BE2C (cell line): ENCODE measurements at places on chromosomes 5 and 9.
A peak's percentile ranks its signal among the peaks of the same experiment; 100 is the strongest.

GRCh38 chr9:124755061-124755460 lies 16.1 kb downstream of the NR6A1 start:
- no peak for DNase-seq

DNA sequence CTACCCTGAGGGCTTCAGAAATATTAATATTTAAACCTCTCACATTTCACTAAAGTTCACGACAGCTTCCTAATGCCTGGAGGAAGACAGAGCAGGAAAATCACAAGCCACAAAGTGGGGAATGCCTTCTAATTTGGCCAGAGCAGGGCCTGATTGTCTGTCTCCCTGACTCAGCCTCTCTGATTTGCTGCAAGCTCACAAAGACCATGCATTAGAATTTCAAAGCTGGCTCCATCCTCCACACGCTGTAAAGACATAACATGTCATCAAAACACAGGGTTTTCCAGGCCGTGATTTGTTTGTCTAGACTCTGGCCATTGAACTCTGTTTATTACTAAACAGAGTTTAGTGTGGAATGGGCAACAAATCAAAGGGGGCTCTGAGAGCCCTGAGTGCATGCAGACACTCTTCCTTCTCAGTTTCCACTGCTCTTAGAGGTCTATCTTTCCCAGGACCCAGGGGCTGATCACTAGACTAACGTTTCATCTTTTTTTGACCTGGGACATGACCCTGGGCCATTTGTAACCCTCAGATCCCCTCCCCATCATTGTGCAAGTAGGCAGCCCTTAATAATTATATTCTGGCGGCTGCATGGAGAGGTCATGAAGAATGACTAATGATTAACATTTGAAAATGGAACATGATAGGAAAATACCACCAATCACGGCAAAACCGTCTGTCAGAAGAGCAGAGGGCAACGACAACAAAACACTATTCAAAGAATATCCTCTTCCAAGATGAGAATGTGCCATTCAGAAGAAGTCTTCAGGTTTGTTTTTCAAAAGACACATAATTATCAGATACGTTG lies 140.2 kb downstream of the ENC1 start:
- no peak for DNase-seq

DNA sequence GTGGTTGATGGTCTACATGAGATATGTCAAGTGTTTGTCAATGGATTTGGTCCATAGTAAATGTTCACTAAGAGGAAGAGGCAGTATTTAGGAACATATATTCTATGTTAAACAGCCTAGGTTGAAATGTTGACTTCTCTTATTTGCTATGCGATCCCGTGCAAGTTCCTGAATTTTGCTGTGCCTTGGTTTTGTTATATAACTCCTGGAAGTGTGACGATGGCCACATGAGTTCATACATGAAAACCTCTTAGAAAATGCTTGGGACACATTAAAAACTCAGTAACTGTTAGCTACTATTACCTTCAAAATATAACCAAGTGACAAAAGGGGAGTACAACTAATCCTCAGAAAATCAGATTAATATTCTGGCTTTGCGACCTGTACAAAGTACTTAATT lies 21.9 kb upstream of the FBXW2 start:
- no peak for DNase-seq

DNA sequence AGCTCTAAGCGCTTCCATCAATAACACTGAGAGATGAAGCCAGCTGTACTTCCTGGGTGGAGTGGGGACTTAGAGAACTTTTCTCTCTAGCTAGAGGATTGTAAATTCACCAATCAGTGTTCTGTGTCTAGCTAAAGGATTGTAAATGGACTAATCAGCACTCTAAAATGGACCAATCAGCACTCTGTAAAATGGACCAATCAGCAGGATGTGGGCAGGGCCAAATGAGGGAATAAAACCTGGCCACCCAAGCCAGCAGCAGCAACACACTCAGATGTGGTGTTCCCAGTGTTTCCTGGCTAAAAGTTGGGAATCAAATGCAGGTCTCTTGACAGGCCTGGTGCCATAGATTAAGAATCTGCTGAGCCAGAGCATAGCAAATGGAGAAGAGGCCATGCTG lies 60.5 kb downstream of the ALDH7A1 start:
- DNase-seq, result no peak

GRCh38 chr9:127448112-127448805 lies 2.9 kb downstream of the RPL12 start:
- DNase-seq, result no peak

DNA sequence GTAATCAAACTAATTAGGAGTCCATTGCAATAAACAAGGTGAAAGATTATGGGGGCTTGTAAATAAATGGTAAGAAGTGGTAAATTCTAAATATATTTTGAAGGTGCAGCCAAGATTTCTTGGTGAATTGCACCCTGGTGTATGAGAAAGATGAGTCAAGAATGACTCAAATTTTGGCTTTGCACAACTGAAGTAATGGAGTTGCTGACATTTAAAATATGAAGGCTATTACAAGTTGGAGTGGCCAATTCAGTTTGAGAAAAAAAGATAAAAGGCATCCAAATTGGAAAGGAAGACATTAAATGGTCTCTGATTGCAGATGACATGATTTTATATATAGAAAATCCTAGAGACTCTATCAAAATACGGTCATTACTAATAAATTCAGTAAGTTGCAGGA lies 2330.6 kb downstream of the MAT2B start:
- DNase-seq, result no peak

DNA sequence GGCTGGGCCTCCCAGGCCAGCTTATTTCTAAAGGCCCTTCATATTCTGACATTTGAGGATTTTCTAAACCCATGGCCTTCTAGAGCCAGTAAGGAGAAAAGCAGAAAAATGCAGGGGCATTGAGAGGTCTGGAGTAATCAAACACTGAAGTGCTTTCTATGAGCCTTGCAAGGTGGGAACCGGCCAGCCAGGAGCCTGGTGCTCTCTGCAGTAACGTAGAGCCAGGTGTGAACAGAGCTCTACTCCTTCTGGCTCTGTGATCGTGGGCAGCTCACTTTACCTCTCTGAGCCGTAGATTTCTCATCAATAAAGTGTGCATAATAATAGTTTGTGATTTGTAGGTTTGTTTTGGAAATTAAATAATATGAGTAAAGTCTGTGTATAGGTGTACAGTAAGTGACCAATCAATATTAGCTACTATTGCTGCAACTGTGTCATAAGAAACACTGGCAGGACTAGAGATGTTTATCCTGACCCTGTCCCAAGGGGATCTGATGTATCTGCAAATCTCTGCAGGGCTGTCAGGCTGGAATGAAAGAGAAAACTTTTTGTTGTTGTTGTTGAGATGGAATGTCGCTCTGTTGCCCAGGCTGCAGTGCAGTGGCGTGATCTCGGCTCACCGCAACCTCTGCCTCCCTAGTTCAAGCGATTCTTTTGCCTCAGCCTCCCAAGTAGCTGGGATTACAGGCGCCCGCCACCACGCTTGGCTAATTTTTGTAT lies 2.7 kb downstream of the SYNPO start:
- no peak for DNase-seq

GRCh38 chr5:126645132-126645531 lies 44.4 kb downstream of the PHAX start:
- DNase-seq, result no peak

GRCh38 chr9:113343732-113344231 lies 3.7 kb upstream of the WDR31 start:
- peak; percentile 67 for DNase-seq

DNA sequence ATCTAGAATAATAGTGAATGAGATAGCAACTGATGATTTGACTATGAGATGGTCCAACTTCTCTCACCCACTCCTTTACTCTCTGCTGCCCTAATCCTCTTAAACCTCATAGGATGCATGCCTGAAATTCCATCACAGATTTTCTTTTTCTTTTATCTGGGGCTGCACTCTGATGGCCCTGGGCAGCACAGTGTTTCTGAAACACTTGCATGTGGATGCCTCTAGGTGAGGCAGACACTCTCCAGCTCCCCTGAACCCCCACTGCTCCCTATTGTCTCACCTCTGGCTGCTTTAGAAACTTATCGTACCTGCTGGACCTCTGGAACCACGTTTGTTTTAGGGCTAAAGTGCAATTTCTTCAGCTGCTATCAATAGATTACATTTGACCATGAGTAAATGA lies 67.5 kb downstream of the HTR4 start:
- no peak for DNase-seq

DNA sequence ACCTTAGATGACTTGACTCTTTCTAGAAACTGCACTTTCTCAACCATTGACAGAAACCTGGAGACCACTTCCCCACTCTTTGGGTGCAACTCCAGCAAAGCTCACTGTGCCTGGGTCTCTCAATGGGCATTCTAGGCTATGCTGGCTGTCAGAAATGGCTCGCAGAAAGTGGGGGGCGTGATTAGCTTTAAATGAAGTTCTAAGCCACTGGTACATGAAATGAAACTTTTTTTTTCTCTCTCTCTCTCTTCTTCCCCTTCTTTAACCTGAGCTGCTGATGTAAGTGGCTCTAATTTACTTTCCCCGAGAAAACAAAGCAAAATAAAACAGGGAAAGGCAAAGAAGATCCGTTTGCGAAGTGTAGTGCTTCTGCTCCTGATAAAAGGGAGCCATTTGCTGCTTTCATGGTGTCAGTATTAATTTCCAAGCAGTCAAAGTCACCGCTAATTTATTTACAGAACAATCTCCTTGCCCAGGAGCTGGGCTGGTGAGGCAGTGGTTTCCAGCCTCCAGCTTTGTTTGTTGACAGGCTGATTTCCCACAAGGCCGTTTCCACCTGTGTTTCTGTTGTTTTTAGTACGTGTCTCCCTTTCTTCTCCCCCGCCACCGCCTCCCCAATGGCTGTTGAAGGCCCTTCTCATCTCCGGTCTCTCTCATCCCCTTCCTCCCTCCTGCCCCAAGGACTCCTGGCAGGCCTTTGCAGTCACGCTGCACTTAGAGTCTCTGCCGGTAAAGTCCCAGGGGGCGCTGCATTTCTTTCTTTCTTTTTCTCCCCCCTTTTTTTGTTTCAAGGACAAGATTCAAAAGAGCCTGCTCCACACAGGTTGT lies 422.9 kb downstream of the EBF1 start:
- no peak for DNase-seq

DNA sequence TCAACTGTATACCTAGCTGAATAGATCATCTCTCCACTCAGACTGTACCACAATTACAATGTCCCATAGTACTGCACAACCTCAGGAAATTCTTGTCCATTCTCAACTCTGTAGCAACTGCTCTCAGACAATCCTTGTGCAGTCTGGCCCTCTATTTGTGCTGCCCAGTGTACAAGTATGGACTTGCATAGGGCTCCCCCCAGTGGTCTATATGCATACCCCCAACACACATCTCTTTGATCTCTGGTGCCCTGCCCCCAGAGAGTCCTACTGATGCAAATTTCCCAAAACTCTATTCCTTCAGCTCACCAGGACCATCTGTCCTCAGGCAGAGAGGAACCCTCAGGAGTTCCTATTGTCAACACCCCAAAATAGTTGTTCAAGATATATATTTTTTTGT lies 205.3 kb downstream of the SLCO4C1 start:
- peak; percentile 74 for DNase-seq

GRCh38 chr5:58731641-58732040 lies 148.8 kb downstream of the RAB3C start:
- no peak for DNase-seq

DNA sequence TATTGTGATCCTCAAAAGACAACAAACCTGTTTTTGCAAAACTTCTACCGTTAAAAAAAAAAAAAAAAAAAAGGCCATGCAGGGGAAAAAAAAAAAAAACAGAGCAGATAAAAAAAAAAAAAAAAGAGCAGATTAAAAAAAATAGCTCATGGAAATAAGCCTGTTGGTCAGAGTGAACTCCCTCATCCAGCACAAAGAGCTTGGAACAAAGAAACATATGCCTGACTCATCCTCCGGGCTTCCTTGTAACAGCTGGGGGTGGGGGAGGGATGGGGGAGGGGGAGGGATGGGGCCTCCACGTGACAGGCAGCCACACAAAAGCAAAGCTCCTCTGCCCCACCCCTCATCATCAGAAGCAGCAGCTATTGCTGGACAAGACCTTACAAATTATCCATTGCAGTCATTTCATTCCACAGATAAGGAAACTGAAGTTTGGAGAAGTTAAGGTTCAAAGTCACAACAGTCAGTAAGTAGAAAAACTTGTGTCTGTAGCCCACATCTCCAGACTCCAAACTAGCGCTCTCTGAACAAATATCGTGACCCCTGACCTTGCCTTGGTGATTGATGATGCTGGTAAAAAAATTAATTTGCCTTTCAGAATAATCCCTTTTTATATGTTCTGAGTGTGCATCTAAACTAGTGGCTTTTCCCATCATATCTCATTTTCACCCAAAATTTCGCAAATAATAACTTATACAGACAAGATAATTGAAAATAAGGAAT lies 38.9 kb downstream of the SLC35D2 start:
- peak; percentile 42 for DNase-seq

DNA sequence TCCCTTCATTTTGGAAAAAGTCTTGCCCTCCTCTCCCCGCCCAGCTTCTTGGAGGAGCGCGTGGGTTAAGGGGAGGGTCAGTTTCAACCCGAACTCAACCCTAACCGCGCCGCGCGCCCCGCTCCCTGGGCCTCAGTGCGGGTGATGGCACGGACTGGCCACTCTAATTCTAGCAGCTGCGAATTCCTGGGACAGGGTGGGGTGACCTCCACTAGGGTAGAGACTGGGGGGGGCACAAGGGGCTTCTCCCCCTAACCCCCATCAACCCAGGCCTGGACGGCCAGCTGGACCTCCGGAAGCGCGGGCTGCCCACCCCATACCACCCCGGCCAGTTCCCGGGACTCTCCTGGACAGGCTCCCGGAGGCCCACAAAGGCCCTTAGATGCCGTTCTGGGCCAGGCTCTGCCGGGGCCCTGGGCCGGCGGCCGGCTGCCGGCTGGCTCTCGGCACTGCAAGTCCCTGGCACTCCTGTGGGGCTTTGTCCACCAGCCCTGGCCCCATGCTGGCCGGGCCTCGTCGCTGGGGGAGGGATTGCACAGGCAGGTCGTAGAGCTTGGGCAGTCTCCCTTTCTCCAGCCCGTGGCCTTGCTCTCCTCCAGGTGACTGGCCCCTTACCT lies 7.2 kb upstream of the PSD2 start:
- no peak for DNase-seq

DNA sequence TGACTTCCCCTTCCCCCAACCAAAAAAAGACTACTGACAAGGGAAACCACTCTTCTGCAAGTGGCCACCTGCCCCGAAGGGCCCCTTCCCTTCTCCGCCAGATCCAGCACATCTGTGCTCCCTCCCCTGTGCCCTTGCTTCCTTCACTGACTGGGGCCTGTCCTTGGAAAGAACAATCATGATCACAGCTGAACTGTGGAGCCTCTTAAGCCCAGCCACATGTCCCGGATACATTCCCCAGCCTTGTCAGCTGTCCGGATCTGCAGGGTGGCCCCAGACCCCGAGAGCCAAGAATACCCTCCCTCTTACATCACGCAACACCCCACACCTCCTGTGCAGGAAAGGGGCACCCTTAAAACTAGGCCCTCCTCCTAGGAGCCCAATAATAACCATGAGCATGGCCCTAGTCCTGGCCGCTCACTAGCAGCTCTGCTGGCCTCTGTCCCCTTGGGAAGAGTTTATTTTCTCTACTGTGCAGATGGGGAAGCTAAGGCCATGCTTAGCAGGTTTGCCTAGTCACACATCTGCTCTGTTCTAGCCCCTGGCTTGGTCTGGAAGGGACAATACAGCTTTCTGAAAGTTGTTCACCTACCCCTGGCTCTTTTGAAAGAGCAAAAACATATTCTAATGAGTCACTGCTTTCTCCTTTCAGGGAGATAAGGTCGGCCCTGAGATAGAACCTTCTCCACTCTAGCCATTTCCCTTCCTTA lies 3.8 kb downstream of the SPRY4 start:
- DNase-seq, result peak; percentile 51
